Right ventricle myocardium superior (tissue), 1 donor: ENCODE measurements at places on chromosomes 6 and 20. TPM values are rescaled to one million over a fixed set of nuclear protein-coding genes. Genes with fewer than 3 reads are reported as not detected.

- no peak for DNase-seq
Observed at GRCh38 chr6:137334094-137334493, 114.9 kb upstream of the IFNGR1 start.

GRCh38 chr20:8774412-8774811 is 294.5 kb upstream of the PLCB4 start:
- DNase-seq, result no peak

The GABRR1 gene
- not detected for total RNA-seq

The CALHM4 gene
- total RNA-seq, result not detected
